ENCODE measurements at places on chromosomes 16 and 17.

DNA sequence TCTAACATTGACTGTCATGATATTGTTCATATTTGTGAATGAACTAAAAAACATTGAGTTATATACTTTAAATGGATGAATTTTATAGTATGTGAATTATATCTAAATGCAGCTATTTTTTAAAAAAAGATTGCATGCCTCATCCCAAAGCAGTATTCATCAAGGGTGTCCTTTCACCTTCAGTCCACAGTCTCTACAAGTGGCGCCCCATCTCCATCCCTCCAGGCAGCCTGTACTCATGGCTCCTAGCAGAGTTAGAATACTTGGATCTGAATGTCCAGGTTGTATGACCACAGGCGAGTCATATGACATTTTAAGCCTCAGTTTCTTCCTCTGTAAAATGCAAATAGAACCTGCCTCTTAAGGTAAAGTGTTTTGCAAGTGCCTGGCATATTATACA lies 69.8 kb downstream of the TMEM100 start:
- no peak for DNase-seq

- no peak for DNase-seq
These were observed 31.9 kb downstream of the C16orf78 start for GRCh38 chr16:49405530-49405929.

- DNase-seq, result no peak
These were observed 34.8 kb downstream of the RPGRIP1L start for GRCh38 chr16:53668869-53669268.

DNA sequence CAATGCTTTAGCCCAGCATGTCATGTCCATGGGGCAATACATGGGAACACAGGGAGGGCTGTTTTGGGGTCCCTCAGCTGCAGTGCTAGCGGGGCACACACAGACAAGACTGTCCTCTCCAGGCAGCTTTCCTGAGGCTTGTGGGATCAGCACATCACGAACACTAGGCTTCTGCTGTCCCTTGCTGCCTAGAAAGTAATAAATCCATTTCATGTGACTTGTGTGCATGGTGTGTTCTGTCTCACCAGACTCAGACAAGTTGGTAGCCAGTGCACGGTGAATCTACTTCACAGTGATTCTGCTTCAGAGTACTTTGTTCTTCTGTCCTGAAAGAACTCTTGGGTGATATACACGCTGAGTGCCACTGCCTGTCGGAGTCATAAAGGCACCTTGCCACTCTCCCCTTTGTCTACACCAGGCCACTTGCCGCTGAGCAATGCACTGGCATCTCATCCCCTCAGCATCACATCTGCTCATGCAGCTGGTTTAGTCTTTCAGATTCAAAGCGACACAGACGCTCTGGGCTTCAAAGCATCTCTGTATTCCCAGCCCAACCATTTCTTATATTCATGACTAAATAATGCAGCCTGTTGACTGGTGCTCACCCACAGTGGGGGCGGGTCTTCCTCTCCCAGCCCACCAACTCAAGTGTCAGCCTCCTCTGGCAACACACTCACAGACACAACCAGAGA lies 95.2 kb upstream of the COX10 start:
- DNase-seq, result no peak

GRCh38 chr17:82148997-82149396 lies 51.0 kb upstream of the FASN start:
- DNase-seq, result no peak

DNA sequence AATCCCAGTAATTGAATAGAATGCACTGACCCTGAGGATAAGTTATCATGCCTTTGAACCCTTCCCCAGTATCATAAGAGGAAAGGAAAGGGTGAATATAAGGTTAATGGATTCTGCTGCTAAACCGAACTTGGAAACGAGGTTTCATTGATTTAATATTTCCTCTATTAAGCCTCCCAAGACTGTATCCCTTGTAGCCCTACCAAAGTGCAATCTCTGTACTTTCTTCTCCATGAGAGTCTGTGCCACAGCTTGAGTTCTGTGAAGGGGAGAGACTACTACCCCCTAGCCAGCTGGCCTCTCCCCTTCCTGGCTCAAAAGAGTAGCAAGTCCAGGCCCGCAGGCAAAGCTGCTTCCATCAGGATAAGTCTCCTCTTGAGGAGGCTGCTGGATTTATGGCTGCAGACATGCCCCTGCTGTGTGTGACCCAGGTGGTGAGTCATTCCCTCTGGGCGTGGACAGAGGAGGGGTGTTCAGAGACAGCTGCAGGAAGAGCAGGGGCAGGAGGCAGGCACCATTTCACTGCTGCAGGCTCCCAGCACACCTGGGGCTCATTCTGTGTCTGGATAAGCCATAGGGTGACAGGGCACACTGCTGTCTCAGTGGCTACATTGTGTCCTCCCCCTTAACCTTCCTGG lies 58.4 kb downstream of the TOM1L2 start:
- DNase-seq, result no peak

- DNase-seq, result no peak
These were observed 90.6 kb downstream of the DNAH3 start for GRCh38 chr16:21060027-21060510.

DNA sequence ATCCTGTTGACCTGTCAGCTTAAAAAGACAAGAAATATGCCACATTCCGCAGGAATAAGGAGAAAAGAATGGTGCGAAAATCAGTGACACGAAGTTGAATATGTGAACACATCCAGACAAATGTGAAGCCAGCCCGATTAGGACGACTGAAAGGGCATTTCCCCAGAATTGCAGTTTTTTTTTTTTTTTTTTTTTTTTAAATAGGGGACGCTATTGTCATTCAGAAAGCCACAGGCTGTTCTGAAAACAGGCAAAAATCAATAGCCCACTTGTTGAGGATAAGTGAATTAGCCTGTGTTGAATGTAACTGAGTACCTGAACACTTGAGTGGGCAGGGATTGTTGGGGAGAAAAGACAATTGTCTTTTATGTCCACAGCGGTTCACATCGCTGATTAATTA lies 507.1 kb downstream of the WWOX start:
- no peak for DNase-seq

DNA sequence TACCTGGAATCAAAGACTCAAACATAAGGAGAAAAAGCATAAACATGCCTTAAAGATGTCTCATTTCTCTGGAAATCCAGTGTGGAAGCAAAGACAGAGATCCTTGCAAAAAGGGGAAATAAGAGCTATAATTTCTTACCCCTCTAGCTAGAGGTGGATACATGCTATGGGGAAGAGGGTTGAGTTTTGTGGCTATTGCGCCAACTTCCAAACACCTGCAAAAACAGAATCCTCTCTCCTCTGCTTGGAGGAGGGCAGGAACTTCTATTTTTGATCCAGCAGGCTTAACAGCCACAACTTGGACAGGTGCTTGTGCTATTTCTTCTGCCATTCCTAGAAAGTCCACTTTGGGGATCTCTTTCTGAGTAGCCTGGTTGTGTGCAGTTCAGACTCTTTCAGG lies 21.5 kb upstream of the NUDT7 start:
- no peak for DNase-seq

DNA sequence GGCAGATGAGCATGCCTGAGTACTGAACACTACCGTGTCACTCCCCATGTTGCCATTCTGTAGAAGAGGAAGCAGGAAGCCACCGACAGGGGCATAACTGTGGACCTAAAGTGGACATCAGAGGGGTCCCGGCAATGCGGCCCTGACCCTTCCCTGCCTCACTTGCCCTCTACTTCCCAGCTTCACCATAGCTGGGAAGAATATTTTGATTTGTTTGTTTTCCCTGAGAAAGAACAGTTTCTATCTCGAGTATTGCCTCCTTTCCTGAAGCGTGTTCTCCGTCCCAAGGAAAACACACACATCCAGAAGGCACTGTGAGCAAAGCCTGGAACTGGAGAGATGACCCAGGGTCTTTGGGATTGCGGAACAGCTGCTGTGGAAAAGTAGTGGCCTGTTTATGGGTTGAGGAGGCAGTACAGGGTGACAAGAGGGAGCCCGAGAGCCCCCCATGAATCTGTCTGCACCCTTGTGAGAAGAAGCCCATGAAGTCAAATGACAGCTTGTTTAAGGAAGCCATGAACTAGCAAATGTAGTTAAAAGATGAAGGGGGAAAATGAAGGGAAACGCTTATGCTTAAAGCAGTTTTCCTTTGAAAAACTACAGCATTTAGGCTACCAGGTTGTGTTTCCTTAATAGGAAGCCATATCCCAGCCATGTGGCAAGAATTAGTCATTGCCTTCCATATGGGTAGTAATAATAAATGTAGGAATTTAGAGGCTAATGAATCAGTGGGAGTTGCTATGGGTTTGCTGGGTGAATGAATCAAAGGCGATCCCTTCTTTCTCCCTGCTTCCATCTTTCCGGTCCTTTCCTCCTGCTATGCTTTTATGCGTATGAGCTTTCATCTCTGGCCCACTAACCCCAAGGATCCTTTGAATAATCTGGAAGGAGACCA lies 90.0 kb upstream of the TBX2 start:
- no peak for DNase-seq

- DNase-seq, result no peak
These were observed 26.9 kb upstream of the SPATA32 start for GRCh38 chr17:45288825-45289224.

DNA sequence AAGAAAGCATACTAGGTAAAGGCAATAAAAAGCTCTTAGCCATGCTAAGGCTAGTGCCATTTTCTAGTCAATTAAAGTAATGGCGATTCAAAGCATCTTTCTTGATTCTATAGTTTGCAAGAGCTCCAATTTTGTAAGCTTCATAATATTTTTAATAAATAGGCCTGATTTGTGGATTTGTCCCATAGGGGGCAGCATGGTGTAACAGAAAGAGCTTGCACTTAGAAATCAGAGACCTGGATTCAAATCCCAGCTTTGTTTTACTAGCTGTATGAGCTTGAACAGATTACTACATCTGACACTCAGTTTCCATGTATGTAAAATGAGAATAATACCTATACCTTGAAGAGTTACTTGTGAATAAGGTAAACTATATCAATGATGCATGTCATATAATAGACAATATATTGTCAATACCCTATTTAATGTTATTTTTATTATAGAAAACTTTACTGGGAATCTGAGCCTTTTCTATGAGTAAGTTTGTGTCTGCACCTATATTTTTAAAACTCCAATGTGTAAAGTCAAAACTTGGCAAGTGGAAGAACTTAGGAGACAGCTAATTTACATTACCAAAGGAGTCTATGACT lies 93.6 kb upstream of the NOG start:
- DNase-seq, result no peak

DNA sequence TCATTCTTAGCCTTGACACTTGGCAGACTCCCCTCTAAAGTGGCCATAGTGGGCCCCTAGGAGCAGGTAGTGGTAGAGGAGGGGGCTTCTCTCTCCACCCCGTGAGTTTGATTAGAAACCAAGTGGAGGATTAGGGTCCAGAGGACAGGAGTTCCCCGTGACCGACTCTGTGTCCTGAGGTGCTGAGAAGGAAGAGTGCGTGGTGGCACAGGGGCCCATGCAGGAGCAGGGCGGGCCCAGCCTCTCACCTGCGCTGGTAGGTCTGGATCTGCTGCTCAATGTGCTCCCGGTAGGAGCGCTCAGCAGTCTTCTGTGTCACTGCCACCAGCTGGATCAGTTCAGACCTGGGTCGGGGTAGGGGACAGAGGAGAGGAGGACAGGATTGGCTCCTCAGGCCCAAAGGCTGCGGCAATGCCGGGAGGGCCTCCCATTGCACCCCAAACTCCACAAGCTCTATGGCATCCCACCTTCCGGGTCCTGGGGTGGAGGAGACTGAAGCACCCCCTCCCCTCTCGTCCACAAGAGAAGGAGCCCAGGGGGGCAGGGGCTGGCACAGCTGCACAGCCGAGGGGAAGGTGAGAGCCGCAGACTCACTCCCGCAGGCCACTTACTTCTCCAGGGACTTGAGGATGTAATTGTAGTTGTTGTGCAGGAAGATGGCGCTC lies 6.2 kb downstream of the ZACN start:
- no peak for DNase-seq

DNA sequence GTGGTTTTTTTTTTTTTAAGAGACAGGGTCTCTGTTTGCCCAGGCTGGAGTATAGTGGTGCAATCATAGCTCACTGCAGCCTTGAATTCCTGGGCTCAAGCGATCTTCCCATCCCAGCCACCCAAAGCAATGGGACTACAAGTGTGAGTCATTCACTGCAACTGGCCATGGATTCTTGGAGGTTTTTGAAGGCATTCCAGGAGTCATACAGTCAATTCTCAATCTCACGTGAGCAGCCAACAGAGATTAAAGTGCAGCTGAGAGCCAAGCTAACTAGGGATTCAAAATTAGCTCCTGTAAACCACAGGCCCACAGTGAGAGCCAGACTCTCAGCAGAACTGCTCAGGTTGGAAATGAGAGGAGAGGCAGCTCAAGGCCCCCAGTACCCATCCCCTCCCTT lies 30.2 kb downstream of the XPO6 start:
- no peak for DNase-seq

- DNase-seq, result no peak
These were observed 22.7 kb downstream of the USP22 start for GRCh38 chr17:21019976-21020586.

- DNase-seq, result no peak
These were observed 13.0 kb upstream of the ABCA5 start for GRCh38 chr17:69339937-69340336.

DNA sequence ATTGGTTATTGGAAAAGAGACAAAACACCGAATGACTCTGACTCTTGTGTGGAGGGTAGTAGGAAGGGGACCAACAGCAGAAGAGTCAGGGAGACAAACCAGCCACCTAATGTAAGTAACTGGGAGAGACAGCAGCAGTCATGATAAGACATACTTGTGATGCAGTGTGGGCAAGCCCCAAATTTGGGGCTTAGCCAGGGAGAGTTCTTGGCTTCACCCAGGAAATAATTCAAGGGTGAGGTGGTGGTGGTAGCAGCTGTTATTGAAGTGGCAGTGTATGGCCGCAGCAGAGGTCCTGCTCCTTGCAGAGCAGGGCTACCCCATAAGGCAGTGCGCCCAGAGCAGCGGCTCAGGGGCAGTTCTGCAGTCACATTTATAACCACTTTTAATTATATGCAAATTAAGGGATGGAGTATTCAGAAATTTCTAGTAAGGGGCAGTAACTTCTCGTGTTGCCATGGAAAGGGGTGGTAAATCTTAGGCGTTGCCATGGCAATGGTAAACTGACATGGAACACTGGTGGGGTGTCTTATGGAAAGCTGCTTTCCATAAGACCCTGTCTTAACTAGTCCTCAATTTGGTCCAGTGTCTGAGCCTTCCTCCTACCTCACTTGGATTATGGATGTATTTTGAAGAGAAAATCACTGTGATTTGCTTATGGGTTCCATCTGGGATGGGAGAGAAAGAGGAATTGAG lies 317.1 kb downstream of the PHKB start:
- DNase-seq, result no peak

DNA sequence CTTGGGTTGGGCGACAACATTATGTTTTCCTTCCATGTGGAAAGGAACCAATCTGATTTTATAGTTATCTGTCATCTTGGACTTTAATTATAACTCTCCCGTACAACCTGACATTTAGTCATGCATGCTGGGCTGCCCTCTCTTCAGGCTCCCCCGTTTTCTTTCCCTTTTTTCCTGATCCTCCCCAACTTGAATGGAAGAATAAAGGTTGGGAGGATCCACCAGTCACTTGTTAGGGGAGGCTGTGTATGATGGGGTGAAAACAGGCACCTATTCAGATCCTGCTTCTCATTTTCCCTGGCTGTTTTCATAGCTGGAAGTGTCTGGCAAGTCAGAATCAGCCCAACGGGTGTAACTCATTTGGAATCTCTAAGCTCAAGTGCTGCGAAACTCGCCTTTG lies 267.2 kb upstream of the SALL1 start:
- no peak for DNase-seq

All from NCI-H1048 (cell line).